ENCODE measurements at places on chromosomes 3 and 15. TPM values are rescaled to one million over a fixed set of nuclear protein-coding genes. Genes with fewer than 3 reads are reported as not detected.
A peak's percentile ranks its signal among the peaks of the same experiment; 100 is the strongest.

GRCh38 chr3:171799501-171799900, 10.8 kb downstream of the PLD1 start:
- no peak for DNase-seq

DNA sequence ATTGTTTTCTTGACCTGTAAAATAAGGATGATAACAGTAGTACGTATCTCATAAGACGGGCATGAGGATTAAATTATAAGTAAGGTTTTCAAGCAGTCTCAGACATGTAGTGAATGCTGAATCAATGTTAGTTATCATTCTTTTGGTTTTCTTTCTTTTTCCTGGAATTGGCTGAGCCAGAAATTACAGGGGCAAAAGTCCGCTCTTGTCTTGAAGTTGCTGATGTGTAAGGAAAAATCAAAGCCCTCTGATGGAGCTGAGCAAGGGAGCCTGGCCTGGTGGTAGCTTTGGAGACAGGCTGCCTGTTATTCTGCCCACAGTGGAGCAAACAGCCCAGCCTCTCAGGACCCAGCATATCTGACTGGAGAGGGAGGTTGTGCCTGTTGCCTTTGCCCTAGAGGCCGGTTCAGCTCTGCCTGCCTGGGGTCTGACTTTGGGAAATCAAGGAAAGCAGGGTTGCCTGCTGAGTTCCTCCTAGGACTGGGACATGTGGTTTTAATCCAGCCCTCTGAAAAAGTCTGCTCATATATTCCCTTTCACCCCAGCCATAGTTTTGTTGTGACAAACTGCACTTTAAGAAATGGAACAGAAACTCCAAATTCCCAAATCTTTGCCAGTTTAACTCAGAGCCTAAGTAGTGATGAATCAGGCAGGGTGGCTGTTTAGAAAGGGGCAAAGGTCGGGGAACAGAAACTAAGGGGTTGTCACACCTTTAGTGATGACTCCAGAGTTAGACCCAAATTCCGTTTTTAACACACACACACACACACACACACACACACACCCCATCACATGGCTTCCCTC, 40.1 kb downstream of the GASK1A start:
- peak; percentile 46 for DNase-seq

DNA sequence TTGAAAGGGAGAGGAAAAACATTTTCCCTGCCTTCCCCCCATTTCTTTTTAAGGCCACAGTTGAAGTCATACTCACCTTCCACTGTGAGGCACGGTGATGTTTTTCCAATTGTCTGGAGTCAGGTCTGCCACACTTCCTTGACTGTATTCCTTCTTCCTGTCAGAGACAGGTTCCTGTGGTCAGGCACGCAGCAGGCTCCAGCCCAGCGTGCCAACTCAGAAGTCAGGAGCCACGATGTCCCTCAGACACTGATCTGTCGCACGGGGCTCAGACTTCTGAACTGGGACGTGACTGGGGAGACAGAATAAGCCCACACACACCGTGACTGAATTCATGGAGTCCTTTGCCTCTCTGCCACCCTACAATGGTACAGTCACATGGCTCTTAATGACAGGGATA, 41.2 kb upstream of the ADAMTS9 start:
- peak; percentile 27 for DNase-seq

DNA sequence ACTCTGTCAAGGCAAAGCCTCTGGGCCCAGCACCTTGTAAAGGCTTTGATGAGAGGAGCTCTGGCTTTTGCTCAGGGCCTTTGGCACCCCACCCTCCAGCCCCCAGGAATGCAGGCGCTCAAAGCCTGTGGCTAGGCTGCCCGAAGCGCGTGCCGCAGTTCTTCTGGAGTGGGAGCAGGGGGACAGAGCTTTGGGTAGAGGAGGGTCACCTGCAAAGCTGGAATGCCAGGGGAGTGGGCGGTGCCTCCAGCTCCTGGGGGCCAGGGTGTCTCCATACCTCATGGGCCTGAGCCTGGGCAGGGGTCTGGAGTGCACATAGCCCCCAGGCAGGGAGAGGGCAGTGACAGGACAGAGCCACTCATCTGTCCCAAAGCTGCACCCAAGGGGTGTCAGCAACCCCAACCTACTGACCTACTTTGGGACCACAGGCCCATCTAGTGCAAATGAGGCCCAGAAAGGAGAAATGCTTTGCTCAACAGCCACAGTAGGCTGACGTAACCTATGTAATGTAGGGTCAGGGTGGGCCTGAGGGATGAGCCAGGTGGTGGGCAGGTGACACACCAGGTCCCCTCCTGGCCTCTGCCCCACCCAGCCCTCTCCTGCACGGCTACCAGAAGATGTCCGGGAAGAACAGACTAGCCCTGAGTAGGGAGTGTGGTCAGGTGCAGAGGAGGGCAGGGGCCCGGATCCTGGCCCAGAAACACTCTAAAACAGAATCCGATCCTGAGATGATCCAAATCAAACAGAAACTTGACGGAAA, 2.2 kb upstream of the CALML4 start:
- DNase-seq, result no peak

DNA sequence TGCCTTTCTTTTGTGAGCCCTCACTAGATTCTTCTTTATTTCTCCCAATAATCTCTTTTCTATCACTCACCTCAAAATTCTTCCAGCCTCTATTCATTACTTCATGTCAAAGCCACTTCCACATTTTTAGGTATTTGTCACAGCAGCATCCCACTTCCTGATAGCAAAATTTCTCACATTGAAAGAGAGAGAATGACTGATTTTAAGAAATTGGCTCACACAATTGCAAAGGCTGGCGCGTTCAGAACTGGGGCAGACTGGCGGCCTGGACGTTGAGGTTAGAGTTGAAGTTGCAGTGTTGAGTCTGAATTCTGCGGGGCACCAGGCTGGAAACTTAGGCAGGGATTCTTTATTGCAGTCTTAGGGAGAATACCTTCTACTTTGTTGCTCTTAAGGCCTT, 117.9 kb downstream of the LRRC28 start:
- no peak for DNase-seq

DNA sequence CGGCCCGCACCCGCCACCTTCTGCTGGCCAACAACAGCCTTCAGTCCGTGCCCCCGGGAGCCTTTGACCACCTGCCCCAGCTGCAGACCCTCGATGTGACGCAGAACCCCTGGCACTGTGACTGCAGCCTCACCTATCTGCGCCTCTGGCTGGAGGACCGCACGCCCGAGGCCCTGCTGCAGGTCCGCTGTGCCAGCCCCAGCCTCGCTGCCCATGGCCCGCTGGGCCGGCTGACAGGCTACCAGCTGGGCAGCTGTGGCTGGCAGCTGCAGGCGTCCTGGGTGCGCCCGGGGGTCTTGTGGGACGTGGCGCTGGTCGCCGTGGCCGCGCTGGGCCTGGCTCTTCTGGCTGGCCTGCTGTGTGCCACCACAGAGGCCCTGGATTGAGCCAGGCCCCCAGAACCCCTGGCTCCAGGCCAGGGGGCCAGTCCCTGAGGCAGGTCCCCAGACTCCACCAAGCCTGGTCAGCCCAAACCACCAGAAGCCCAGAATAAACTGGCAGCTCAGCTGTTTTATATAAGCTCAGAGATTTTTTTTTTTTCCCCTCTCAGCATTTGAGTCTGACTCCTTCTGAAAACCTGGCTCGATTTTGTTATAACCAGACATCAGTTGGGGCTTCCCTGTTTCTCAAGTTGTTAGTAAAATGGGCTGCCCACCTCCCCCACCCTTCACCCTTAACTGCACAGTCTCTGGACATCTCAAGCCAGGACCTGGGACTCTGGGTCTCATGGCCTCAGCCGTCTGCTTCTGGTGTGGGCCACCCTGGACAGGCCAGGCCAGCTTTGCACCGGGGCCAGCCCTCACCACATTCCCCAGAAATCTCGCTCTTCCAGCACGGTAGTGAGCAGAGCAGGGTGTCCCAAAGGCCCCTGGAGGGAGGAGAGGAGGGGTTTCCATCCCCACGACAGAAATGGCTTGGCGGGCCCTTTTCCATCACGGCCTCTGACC, 1.6 kb downstream of the GP9 start:
- no peak for DNase-seq

- no peak for DNase-seq
Measured at GRCh38 chr3:7428206-7428718, 567.3 kb downstream of the GRM7 start.

- peak; percentile 84 for DNase-seq
Measured at GRCh38 chr15:90221246-90221900, 12.4 kb downstream of the CIB1 start.

GRCh38 chr3:115436767-115437301, 186.5 kb upstream of the GAP43 start:
- DNase-seq, result no peak

DNA sequence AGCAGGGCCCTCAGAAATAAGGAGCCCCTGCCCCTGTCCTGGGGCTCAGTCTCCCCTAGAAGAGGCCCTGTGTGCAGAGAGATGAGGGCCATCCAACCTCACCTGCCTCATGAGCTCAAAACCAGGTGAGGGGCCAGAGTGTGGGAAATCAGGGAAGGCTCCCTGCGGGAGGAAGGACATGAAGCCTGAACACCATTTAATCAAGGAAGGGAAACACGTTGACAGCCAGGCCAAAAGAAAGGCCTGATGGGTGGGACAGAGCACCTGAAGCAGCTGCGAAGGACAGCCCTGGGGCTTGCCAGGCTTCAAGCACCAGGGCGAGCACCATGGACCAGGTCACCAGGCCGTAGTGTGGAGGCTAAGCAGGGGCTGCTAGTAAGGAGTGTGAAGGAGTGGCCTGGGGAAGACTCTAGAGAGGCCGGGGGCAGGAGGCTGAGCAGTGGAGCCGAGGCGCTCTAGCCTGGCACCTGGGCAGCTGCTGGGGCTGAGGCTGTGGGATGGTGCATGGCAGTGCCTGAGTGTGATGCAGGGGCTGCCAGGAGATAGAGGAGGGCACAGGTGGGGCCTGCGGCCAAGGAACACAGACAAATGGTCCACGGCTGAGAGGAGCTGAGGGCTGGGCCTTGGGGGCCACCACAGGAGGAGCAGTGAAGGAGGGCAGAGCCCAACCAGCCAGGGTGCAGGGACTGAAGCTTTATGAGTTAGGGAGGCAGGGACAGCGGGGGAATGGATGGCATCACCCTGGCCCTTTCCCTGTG, 16.1 kb downstream of the ACAA1 start:
- no peak for DNase-seq

DNA sequence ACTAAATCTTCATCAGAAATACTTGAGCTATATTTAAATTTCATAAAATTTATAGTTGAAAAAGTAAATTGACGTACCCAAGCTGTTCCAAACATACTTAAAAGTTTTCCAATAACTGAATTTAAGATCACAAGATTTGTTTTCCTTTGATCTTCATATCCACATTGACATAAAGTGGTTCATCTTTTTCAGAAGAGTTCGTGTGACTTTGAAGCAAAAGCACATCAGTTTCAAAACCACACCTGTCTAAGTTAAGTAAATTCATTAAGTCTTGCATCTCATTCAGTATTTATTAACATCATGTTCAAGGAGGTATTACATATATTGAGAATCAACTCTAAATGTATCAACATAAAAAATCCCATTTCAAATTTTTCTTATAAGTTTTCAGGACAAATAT, 79.5 kb downstream of the BFSP2 start:
- no peak for DNase-seq

- no peak for DNase-seq
Measured at GRCh38 chr3:38966811-38967692, 84.7 kb downstream of the SCN11A start.

DNA sequence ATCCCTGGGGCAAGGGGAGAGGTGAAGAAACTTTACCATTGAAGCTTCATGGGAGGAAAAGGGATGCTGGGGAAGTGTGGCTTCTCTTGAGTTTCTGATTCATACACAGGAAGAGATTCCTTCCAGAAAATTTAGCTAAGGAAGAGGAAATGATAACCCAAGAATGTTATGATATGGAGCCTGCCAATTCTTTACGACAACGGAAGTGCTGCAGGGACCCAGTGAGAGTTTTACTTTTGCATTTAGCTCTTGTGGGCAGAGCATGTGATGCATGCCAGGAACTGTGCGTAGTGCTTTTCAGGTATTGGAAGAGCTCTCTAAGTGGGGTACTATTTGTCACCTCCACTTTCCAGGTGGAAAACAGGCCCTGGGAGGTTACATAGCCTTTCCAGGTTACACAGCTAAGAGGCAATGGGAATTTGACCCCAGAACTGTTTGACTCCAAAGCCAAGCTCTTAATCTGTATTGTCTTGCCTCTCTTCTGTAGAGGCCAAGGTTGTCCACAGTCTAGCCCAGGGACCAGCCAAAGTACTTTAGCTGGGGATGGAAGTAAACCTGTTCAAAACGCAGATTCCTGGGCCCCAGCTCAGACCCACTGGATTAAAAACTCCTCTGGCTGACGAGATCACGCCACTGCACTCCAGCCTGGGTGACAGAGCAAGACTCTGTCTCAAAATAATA, 23.0 kb downstream of the CMTM7 start:
- DNase-seq, result peak; percentile 65

- DNase-seq, result peak; percentile 68
Measured at GRCh38 chr3:123089611-123090331, 22.9 kb downstream of the PDIA5 start.

DNA sequence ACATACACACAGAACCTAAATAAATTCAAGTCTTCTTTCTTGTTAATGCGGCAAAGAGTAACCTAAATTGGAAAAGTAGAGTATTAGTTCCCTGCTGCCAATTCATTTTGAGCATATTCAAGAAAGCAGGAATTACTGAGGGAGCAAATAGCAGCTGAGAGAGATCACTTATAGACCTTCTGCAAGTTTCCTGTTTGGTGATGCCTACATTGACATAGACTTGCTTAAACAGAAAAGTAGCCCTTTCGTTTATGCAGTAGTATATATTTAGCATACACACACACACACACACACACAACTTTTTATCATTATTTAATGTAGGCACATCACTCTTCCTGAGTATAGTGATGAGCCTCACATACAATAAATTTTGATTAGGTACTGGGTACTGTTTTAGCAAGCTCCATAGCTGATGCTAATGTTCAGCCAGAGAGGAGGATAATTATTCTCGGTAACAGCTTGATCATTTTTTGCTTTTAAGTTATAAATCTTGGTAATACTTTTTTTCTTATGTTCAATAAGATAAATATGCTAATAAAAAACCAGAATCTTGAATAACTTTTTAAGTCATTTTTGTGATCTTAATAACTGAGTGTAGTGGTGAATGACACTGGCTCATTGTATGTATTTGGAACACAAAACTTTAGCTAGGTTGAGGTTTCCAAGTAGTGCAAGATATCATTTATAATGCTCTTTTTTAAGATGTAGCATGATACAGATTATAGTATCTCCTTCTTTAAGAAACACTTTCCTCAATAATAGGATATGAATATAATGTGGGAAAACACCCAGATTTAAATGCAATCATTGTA, 174.7 kb downstream of the MBNL1 start:
- DNase-seq, result no peak

TAGLN3 gene
- total RNA-seq, result 3.5 TPM

CCR9 gene
- 0.09 TPM for total RNA-seq

ST8SIA2 gene
- total RNA-seq, result 9.2 TPM

BFSP2 gene
- total RNA-seq, result not detected

CCDC54 gene
- total RNA-seq, result not detected

NR2E3 gene
- total RNA-seq, result 3.4 TPM

COMMD4 gene
- 45.7 TPM for total RNA-seq

FEZF2 gene
- not detected for total RNA-seq

ZNF502 gene
- total RNA-seq, result 8.4 TPM

COL8A1 gene
- total RNA-seq, result 1.1 TPM
